AG08395 (cell line): ENCODE measurements at places on chromosomes 12 and 14.

- DNase-seq: no peak
Measured at GRCh38 chr14:51071857-51072256, 23.0 kb downstream of the TRIM9 start.

GRCh38 chr12:94033784-94034183 is 114.6 kb upstream of the PLXNC1 start:
- DNase-seq: no peak

- DNase-seq: no peak
Measured at GRCh38 chr12:130765186-130765659, 49.1 kb upstream of the RIMBP2 start.

GRCh38 chr12:110007881-110008280 is 8.7 kb downstream of the ANKRD13A start:
- no peak for DNase-seq

GRCh38 chr12:130457215-130457614 is 119.5 kb downstream of the PIWIL1 start:
- peak; percentile 26 for DNase-seq

GRCh38 chr12:94650143-94651056 is at the start of gene TMCC3:
Gene TMCC3 (minus strand): TSS chr12:94650557. CDS start chr12:94650430, 127 bp downstream.
- peak; percentile 15 for DNase-seq

- DNase-seq: peak; percentile 7
Measured at GRCh38 chr12:19110221-19110940, 19.2 kb upstream of the PLEKHA5 start.

DNA sequence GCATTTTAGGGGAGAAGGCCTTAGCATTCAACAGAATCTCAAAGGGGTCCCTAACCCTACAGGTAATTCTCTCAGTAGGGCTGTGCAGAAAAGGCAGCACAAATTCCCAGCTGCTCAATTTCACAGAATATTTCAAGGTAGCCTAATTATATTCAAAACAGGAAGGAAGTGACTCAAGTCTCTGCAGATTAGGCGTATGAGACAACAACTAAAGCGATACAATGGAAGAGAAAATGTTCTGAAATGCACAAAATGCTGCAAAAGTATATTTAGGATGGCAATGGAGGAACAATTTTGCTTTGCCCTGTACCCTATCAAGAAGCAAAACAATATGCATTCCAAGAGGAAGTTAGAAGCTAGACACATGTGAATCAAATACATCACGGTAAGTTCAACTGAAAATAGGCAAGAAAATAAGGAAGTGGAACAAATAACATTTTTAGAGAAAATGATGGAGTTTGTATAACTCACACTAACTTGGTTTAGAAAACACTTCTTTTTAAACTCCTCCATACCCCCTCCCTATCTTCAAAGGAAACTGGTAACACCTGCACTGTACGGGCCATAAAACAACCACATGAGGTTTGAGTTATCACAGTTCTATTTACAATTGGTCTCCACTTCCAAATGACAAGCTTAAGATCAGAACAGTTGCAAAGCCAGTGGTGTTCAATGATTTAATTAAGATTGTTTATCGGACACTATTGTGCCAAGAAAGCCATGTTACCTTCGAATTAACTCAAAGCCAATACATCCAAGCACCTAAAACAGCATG is 1.6 kb downstream of the GIT2 start:
- DNase-seq: no peak

DNA sequence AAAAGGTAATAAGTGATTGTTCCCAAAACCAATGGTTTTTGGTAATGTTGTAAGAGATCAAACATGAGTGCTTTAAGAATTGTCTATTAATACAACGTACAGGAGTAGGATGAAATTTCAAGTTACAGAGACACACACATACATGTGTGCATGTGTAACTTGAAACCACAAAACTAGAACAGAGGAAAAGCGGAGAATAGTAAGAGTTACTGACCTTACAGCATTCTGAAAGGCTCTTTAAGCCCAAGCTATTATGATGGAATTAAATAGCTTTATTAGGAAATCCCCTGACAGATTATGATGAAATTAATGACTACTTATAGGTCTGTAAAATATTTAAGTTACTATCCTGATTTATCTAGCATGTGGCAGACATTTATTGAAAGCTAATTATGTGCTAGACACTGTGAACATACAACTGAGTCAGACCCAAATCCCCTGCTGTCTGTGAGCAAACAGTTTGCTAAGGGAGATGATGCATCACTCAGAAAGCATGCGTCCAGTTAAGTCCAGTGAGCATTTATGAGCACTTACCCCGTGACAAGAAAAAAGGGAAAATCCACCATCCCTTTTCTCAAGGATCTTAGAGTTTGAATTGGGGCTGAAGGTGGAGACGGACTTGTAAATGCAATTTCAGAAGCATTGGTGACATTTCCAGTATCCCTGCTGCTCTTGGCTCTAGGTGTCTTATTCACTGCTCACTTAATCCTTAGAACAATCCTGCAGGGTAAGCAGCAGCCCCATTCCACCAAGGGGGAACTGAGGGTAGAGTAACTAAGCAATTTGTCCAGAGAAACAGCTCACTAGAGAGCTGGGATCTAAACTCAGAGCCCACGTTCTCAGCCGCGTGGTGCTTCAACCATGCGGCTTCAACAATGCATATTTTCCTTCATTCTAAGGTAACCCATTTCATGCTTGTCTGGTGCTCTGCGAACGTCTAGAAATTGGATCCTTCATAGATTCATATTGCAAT is 117.4 kb downstream of the EML1 start:
- DNase-seq: peak; percentile 88

- DNase-seq: no peak
Measured at GRCh38 chr14:21527318-21527679, 1.2 kb upstream of the SALL2 start.

DNA sequence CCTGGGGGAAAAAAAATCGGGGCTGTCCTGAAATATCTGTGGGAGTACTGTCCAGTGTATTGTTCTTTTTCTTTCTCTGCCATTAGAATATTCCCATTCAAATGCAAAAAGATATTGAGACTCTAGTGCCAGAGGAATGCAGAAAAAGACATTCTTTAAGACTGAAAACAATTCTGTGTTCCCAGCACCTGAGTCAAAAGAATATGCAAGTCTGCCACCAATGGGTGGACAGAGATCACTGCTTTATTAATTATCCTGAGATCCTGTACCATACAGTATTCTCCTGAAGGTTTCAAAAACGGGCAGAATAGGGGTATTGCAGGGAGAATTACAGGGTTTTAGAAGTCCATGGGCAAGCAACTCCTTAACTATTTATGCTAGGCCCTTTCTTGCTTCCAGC is 361.8 kb downstream of the C12orf50 start:
- no peak for DNase-seq

DNA sequence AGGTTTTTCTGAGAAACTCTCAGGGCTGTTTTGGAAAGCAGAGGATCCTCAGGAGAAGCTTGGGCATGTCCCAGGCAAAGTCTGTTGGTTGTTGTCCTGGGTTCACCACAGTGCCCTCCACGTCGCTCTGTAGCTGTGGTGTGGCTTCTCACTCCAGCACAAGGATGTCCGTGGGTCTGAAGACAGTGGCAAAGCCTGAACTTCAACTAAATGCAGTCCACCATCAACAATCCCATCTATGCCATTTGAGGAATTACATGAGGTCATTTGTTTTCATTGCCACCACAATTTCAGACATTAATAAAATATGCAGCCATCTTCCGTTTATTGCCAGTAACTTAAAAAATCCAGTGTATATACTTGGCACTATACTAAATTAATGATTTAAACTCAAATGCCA is 272.1 kb downstream of the LRIG3 start:
- DNase-seq: no peak

DNA sequence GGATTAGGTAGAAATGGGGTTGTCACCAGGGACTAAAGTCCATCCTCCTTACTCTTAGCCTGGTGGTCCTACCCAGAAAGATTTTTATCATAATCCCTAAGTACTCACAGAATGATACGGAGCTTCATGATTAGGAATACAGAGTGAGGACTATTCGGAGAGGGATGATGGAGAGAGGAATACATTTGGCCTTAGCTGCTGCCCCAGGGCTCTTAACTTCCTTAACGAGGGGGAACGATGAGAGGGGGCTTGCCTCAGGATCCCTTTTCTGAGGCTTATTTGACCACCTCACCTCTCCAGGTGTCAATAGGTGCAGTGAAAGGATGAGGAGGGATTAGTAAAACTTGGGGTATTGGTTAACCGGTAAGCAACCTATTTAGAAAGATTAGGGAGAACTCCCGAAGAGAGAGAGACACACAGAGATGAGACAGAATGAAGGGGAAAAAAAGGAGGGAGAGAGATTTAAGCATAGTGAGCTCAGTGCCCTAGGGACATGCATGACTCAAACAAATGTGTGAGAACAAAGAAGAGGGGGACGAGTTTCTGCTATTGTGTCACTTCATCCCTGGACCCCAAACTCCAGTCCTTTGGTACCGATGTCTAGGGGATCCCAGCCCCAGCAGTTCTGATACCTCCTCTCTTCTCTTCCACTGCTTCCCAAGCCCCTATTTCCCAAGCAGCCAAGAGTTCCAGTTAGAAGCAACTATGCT is 1.1 kb downstream of the NFE2 start:
- peak; percentile 47 for DNase-seq
